ENCODE measurements at places on chromosomes 4 and X.
A peak's percentile ranks its signal among the peaks of the same experiment; 100 is the strongest.

DNA sequence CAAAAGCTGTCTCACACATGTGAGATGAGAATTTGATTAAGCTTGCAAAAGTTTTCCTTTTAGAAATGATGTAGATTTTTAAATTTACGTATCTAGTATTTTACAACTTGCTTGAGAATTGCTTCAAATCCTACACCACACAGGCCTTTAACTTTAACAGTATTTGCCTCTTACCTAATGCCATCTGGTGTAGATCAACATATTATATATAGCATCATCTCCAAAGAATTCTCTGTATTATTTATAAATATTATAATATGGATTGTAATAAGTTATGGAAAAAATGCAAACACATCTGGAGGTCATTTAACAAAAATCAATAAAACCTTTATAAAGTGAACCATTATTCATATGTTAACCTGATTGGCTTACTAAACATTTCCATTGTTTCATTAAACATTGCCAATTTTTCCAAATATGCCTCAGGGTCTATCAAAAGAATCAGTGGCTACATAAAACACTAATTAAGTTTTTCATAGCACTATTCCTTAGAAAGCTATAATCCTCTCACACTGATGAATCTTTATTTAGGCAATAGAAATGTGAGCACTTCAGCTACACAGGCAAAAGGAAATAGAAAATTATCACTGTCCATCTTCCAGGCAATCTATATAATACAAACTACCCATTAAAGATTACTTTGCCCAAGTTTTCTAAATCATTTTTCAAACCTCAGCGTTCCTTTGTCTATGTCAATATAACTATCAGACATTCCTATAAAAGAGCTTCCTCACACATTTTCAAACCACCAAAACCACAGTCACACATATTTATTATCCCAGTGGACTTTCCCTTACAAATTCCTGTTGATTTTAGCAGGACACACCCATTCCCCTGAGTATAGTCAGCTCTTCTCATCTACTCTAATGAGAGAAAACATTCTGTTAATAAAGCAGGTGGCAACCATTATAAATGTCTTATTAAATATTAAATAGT lies 83.5 kb upstream of the INTU start:
- DNase-seq = no peak

GRCh38 chrX:64976673-64977040 lies 407 bp upstream of the ZC4H2 start:
- DNase-seq = no peak

GRCh38 chr4:99833756-99834155 lies 17.1 kb downstream of the DAPP1 start:
- DNase-seq = no peak

DNA sequence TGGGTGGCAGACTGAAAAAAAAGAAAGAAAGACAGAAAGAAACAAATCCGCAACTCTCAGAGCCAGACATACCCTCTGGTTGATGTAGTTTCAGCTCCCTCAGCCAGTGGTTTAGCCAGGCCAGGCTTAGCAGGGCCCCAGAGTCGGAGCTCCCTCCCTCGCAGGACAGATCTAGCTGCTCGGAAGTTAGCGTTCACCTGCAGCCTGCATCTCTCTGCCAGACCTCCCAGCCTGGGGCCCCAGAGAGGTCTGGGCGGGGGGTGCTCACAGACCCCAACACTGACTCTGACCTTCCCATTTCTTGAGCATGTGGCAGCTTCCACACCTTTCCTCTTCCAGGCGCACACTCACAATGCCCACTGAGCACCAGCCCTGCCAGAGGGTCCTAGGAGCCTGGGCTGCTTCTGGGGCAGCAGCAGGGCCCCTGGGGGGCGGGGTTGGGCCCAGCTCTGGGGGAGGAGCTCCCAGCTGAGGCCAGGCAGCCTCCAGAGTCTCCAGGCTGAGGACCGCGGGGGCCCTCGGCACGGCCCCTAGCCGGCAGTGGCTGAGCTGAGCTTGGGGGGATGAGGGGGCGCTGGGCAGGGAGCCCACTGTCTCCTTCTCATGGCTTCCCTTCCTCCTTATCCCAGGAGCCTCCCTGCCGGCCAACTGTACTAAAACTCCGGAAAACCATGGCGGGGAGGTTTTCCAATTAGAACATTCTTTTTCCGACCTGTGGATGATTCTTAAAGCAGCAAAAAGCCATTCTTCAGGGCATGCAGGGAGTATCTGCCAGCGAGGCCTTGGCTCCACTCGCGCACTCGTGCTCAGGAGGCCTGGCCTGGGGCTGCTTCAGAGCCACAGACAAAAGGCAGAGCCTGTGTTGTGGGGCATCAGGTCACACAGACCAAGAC lies 4.6 kb upstream of the ZNF185 start:
- no peak for DNase-seq

- no peak for DNase-seq
Measured at GRCh38 chrX:82589410-82589809, 918.7 kb upstream of the POU3F4 start.

DNA sequence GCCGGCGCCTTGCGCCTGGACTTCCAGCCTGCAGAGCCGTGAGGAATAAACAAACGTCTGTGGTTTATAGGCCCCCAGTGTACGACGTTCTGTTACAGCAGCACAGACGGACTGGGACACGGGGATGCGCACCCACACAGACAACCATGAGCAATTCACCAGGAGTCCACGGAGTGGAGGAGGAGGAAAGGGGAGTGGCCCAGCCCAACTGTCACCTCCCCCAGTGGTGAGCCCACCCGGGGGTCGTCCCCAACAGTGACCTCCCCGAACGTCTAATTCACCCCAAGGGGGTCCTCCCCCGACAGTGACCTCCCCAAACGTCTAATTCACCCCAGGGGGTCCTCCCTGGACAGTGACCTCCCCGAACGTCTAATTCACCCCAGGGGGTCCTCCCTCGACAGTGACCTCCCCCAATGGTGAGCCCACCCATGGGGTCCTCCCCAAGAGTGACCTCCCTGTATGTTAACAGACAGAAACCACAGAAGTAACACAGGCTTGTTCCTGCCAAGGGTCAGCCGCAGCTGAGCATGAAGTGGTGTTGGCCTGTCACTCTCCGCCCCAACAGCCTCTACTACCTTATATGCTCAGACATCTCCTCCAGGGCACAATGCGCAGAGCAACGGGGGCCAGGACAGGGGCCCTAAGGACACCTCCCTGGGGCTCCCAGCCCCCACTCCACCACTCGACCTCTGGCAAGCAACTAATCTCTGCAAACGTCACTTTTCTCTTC lies 6.2 kb downstream of the GAK start:
- peak; percentile 6 for DNase-seq

DNA sequence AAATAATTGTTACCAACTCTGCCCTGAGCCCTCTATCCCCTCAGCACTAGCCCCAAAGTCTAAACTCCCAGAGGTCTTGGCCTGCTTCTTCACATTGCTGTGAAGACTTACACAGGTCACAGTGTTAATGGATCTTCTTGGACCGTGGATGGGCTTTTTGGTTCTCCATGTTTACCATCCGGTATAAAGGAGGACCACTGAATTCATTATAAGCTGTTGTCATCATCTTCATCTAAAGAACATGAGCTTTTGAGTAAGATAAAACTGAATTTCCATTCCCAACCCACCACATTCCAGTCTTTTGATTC lies 8.5 kb downstream of the NUDT11 start:
- DNase-seq = no peak

DNA sequence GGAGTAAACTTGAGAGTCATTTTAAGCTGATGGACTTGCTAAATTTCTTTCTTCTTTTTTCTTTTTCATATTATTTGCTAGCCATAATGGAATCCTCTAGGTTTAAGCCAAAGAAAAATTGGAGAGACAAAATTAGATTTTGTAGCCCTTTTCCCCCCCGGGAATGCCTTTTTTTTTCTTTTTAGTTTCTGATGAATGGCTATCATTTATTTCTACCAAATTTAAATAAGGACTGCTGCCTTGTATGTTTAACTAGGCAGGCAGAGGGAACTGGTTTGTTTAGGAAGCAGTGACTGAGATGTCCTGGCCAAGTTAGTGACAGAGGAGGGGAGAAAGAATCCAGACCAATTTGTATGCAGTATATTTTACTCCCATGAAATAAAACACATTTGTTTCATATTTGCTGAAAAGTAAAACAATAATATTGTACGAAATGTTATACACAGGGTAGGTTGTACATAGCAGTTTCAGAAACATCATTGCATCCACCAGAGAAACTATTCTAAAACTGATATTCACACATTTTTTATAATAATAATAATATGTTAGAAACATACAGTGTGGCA lies 5.7 kb downstream of the PITX2 start:
- no peak for DNase-seq

- DNase-seq = no peak
Measured at GRCh38 chr4:626201-627091, 1.1 kb downstream of the PDE6B start.

DNA sequence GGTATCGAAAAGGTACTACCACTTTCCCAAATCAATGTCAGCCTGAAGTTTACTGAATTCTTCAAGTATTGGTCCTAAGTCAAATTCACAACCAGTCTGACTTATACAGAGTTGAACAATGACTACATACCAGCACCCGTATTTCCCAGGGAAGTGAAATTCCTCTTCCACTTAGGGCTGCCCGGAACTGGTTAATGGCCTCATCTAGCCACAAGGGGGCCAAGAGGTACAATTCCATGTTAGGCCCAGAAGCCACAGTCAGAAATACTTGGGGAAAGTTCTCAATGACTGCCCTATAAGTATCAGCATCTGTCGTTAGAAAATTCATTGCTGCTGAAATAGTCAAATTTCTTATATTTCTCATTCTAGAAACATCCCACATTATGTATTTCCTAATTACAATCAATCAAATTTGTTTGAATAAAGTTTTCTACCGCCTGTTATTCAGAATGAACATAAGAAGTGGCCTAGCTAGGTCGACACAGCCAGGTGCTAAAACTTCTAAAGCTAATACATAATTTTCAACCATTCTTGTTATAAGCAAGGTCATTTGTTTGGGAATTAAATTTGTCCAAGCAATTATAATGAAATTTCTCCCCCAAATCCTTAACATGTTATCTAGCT lies 5.6 kb upstream of the PCDH7 start:
- peak; percentile 63 for DNase-seq

- peak; percentile 91 for DNase-seq
Measured at GRCh38 chrX:153947009-153947769, 2.7 kb upstream of the RENBP start.

DNA sequence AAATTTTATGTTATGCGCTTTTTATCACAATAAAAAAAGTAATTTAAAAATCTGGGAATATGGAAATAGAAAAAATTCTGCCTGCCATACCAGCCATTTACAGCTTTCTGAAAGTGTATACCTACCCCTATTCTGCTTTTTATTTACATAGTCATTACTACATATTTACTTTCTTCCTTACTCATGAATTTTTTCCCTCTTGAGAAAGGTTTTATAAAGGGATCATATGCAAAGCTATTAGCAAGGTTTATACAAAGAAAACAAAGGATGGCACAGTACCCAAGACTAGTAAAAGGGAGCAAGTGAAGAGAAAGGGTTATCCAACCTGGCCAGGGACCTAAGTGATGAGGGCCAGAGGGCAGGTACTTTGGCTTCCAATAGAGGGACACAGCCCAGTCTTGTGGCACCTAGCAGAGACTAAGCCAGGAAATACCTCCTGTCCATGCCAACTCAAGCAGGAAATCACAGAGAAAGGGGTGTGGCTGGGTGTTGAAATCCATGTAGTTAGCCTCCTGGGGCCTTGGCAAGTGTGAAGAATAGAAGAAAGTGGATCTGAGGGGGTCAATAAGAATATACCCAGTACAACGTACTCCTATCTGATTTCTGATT lies 207.3 kb upstream of the VEGFC start:
- DNase-seq = no peak

GRCh38 chr4:155599085-155599484 lies 67.6 kb upstream of the GUCY1A1 start:
- DNase-seq = no peak

GRCh38 chr4:94256144-94256783 lies 48.6 kb downstream of the SMARCAD1 start:
- no peak for DNase-seq

- no peak for DNase-seq
Measured at GRCh38 chrX:140715787-140716186, 6.2 kb downstream of the LINC00632 start.

DNA sequence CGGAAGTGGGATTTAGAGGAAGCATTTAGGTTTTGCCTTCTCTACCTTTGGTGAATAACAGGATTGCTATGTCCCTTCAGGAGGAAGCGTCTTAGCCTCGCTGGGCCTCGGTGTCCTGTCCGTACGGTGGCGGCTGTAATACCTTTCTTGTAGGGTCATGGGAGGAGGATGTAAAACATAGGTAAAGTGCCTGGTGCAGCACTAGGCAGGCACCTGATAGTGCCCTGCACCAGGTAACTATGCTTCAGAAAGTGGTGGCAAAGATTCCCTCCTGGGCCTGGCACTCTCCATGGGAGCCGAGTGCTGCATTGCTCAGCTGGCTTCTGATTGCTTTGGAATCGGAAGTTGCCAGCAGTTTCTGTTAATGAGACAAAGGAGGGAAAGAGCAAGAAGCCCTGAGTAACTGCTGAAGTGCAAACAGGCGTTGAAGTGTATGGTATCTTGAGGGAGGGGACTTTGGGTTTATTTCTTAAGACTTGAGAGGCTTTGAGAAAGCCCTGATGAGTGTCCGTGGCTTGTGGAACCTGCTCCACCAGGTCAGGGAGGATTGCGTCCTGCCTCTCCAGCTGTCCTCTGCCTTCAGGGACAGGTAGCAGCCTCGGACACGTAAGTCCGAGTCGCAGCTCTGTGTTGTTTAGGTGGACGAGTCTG lies 45.8 kb downstream of the TBC1D14 start:
- no peak for DNase-seq

DNA sequence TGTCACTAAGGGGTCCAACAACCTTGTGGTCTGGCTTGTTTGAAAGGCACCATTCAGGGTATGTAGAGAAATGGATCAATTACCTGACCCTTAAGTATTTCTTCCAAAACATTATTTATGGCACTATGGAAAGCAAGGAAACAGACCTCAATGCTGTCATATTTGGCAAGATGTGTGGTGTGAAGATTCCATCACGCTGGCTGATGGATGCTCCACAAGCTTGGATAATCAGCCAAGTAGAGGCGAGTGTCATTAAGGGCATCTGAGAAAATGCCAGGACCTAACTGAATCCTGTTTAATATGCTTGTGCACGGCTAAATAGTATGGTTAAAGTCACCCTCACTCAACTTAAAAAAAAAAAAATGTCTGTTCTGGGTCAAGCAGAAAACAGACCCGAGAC lies 120.7 kb downstream of the COMMD8 start:
- DNase-seq = no peak
